ENCODE measurements at places on chromosomes 11 and 22.
A peak's percentile ranks its signal among the peaks of the same experiment; 100 is the strongest.

DNA sequence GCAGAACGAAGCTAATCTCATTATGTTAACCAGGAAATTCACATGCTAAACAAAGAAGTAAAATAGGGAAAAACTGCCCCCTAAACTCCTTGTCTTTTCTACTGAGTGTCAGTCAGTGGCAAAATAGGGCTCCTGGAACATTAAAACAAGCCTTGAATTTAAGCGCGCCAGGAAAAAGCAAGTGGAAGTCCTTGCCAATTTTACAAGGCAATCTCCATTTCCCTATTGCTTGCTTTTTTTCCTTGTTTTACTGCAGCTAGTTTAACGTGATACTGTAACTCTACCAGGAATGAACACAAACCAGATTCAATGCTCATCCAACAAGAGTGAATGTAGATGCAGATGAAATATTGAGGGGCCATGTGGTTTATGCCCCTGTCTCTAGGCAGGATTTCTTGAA, 28.1 kb upstream of the KIRREL3 start:
- DNase-seq = no peak

DNA sequence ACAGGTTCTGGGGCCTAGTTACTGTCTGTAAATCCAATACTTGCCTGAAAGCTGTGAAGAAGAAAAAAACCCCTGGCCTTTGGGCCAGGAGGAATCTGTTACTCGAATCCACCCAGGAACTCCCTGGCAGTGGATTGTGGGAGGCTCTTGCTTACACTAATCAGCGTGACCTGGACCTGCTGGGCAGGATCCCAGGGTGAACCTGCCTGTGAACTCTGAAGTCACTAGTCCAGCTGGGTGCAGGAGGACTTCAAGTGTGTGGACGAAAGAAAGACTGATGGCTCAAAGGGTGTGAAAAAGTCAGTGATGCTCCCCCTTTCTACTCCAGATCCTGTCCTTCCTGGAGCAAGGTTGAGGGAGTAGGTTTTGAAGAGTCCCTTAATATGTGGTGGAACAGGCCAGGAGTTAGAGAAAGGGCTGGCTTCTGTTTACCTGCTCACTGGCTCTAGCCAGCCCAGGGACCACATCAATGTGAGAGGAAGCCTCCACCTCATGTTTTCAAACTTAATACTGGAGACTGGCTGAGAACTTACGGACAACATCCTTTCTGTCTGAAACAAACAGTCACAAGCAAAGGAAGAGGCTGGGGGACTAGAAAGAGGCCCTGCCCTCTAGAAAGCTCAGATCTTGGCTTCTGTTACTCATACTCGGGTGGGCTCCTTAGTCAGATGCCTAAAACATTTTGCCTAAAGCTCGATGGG, 13.5 kb downstream of the PIK3IP1 start:
- DNase-seq = peak; percentile 17

DNA sequence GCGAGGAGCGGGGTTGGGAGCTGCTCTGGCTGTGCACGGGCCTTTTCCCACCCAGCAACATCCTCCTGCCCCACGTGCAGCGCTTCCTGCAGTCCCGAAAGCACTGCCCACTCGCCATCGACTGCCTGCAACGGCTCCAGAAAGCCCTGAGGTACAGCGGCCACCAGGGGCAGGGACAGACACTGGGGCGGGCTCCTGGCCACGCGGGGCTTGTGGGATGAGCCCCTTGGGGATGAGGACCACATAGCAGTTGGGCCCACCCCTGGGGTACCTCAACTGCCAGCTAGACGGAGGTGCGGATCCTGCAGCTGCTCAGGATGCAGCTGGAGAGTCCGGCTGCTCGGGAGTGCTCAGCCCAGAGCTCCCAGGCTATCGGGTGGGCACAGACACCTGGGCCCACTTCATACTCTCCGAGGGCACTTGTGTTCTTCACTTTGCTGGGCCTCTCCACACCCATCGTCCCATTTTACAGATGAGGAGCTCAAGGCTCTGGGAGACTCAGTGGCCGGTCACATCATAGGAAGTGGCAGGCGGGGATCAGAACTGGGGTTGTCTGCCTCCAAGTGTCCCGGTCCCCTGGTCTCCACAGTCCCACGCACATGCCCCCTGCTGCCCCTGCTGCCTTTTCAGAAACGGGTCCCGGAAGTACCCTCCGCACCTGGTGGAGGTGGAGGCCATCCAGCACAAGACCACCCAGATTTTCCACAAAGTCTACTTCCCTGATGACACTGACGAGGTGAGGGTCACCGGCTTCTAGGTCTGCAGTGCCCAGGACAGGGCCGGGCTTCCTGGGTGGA, 77.6 kb downstream of the MYO7A start:
- DNase-seq = no peak

GRCh38 chr22:26172389-26172990, 3.2 kb downstream of the SEZ6L start:
- DNase-seq = peak; percentile 54

GRCh38 chr11:100928426-100928825, 201.2 kb downstream of the PGR start:
- DNase-seq = no peak

- DNase-seq = peak; percentile 76
Observed at GRCh38 chr11:44286268-44286880, 23.6 kb downstream of the ALX4 start.

GRCh38 chr11:100956351-100956750, 173.3 kb downstream of the PGR start:
- no peak for DNase-seq

DNA sequence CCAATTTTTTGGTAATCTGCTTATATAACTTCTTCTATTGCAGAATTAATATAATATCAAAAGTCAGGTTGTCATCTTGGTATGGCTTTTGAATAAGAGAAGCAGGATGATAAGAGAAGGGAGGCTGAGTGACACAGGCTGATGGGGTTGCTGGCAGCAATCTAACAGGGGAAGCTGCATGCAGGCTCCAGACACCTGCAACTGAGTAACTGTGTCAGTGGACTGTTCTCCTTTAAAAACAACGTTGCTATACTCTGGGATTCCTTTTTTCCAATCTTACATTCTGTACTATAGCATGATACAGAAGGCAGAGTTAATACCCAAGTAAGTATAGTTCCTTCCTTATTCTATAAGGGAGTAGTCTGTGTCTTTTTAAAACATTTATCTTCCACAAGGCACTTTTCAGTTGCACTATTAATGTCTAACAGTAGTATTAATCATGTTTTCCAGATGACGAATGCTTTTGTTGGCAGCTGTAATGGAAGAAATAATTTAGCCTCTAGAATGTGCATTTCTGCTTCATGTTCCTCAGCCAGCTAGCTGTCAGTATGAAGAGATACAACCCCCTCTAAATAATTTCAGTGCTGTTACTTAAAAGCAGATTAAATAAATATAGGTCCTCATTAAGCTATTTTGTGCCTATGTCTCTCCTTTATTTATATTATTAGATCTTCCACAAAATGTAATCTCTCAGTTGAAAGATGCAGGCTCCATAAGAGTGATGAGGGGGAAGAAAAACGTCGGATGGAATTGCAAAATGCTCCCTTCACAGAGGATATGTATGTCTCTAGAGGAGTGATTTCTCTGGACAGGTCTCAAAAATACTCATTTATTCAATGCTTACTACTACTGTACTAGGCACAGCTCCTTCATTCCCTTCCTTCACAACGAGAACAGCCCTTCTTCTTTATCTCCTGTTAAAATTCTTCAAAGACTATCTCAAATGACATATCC, 50.8 kb downstream of the ATG16L2 start:
- no peak for DNase-seq

- DNase-seq = no peak
Observed at GRCh38 chr11:38594895-38595294, 1996.9 kb upstream of the RAG2 start.

GRCh38 chr22:41302021-41302767, 869 bp downstream of the ZC3H7B start:
- peak; percentile 14 for DNase-seq

DNA sequence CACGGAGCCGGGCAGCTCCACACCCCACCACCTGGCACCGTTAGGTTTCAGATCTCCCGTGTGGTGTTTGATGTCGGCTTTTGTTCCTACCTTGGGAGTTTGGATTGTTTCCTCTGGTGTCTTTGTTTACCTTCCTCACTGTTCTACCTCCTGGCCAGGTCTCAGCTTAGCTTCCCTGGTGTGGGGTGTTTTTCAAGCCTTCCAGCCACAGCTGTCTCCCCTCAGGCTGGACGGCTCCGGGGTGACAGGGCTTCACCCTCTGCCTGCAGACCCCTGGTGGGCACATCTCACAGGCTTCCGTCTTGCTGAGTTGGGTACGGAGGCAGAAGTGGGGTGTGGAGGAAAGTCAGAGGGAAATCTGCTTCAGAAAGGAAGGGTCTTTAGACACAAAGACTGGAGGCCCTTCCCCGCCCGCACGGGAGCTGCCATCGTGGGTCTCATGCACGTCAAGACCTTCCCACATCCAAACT, 59.6 kb upstream of the EMID1 start:
- no peak for DNase-seq

GRCh38 chr11:57192316-57192715, 10.6 kb downstream of the LRRC55 start:
- DNase-seq = no peak

- no peak for DNase-seq
Observed at GRCh38 chr22:39710380-39711150, 140.0 kb downstream of the CACNA1I start.

- peak; percentile 81 for DNase-seq
Observed at GRCh38 chr11:125404811-125405790, 91.0 kb downstream of the FEZ1 start.

- DNase-seq = no peak
Observed at GRCh38 chr11:124605719-124606118, 5.5 kb upstream of the PANX3 start.

- DNase-seq = no peak
Observed at GRCh38 chr11:132248580-132248979, 878.2 kb downstream of the NTM start.

DNA sequence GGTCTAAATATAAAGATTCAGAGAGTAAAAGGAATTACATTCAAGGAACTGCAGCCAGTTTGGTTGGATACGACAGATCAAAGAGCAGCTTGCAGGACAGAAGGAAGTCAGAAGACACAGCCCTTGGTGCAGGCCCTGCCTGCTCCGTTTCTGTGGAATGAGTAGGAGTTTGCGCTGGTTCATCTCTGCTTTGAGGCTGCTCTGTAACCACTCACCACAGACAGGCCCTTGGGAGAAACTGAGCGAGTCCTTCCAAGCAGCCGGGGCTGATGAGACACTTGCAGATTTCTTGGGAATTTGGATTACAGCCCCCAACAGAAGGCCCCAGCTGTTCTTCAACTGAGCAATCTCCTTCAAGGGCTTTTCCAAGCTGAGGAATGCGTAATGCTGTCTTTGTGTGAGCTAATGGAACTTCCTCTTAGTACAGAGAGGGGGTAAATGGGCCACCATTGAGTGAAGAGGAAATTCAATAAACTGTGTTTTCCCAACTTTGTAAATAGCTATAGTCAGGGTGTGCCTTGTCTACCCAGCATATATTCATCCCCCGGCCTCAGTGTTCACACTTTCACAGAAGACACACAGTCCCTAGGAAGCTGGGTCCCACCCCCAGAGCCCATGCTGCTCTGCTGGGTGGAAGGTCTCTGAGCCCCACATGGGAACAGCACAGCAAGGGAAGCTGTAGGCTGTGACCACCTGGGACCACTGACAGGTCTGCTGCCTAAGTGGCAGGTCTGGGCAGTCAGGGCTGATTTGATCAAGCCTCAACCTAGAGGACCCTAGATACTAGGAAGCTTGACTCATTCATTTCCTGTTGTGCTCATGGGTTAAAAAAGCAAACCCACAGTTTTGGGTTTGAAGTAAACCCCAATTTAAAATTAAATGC, 16.6 kb downstream of the IL10RA start:
- peak; percentile 87 for DNase-seq

GRCh38 chr11:100932474-100933100, 197.0 kb downstream of the PGR start:
- no peak for DNase-seq

All from activated CD4-positive, alpha-beta T cell treated with anti-CD3 and anti-CD28 coated beads for 48 hours (primary cell).